ENCODE measurements at places on chromosomes 11 and 22. TPM values are rescaled to one million over a fixed set of nuclear protein-coding genes. Genes with fewer than 3 reads are reported as not detected.

Gene TREH
- 3.4 TPM for total RNA-seq

Gene OR4D5
- total RNA-seq: not detected

Gene C11orf86
- not detected for total RNA-seq

Gene RNF26
- total RNA-seq: 15.0 TPM

Gene GRAP2
- total RNA-seq: 0.55 TPM

Gene APOBEC3H
- total RNA-seq: not detected

Gene PLAAT5
- total RNA-seq: not detected

Gene OR52N4
- total RNA-seq: not detected

Gene C11orf16
- not detected for total RNA-seq

Gene ZNF70
- 0.96 TPM for total RNA-seq

Gene B3GAT1
- total RNA-seq: 5.4 TPM

Gene KIAA1671
- 38.9 TPM for total RNA-seq

Gene RAB36
- 0.38 TPM for total RNA-seq

Gene PATE2
- not detected for total RNA-seq

Gene SCGB1C1
- not detected for total RNA-seq

Gene TMX2
- 43.0 TPM for total RNA-seq

Gene SULT4A1
- not detected for total RNA-seq

Gene PDHX
- total RNA-seq: 26.5 TPM

Gene NXPE4
- total RNA-seq: not detected

Gene HBG2
- 7.6 TPM for total RNA-seq

Gene WBP2NL
- total RNA-seq: 0.53 TPM

Gene MPZL3
- total RNA-seq: 5.8 TPM

Gene ACRV1
- total RNA-seq: not detected

Gene SDF2L1
- total RNA-seq: 99.1 TPM

Gene EED
- total RNA-seq: 7.5 TPM

Gene CDON
- 5.3 TPM for total RNA-seq

Gene CADM1
- total RNA-seq: 27.2 TPM

Gene TSPAN32
- total RNA-seq: 0.35 TPM

Gene WT1
- total RNA-seq: not detected

Gene ADORA2A
- 4.1 TPM for total RNA-seq

Gene ZPR1
- 53.4 TPM for total RNA-seq

Gene HEPN1
- total RNA-seq: not detected

Gene RAB39A
- total RNA-seq: 0.58 TPM

Gene PRODH
- 35.6 TPM for total RNA-seq

Gene TUB
- total RNA-seq: 1.2 TPM

Gene ANAPC15
- total RNA-seq: 17.8 TPM

Gene GPR152
- total RNA-seq: not detected

Gene NXPE1
- total RNA-seq: not detected

Gene KRTAP5-7
- not detected for total RNA-seq

Gene MMP8
- 0.50 TPM for total RNA-seq

Gene GNG3
- total RNA-seq: 0.20 TPM

Gene STIP1
- 33.9 TPM for total RNA-seq

Gene HORMAD2
- total RNA-seq: 1.5 TPM

Gene OOSP2
- total RNA-seq: not detected

Gene DTX4
- 19.9 TPM for total RNA-seq

Gene CCDC89
- total RNA-seq: 0.28 TPM

Gene PLET1
- not detected for total RNA-seq

Gene NCF4
- total RNA-seq: 2.7 TPM

Gene EIF1AD
- 12.7 TPM for total RNA-seq

Gene SLC16A8
- total RNA-seq: not detected

Gene CEND1
- 0.43 TPM for total RNA-seq

Gene ARHGEF17
- 6.8 TPM for total RNA-seq

Gene XKR3
- total RNA-seq: not detected

Gene CECR2
- 12.0 TPM for total RNA-seq

Measured in left lobe of liver (tissue), 2 donors.